Cardiac fibroblast (primary cell): ENCODE measurements at places on chromosomes 1 and 21.

GRCh38 chr1:180674603-180675530, 43.0 kb downstream of the XPR1 start:
- peak; percentile 26 for DNase-seq

- no peak for DNase-seq
Observed at GRCh38 chr1:93360111-93360510, 14.4 kb downstream of the DR1 start.

GRCh38 chr1:199774433-199775089, 252.9 kb upstream of the NR5A2 start:
- no peak for DNase-seq

DNA sequence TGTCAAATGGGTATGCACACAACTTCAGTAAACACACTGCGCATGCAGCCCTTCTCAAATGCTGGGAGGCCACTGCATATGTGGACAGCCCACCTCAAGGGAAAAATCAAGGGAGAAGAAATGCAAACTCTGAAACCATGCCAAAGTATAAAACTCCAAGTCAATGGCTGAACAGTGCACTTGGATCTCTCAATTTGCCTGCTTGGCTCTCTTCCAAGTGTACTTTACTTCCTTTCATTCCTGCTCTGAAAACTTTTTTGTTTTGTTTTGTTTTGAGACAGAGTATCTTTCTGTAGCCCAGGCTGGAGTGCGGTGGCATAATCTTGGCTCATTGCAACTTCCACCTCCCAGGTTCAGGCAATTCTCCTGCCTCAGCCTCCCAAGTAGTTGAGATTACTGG, 18.8 kb upstream of the COP1 start:
- DNase-seq = no peak

DNA sequence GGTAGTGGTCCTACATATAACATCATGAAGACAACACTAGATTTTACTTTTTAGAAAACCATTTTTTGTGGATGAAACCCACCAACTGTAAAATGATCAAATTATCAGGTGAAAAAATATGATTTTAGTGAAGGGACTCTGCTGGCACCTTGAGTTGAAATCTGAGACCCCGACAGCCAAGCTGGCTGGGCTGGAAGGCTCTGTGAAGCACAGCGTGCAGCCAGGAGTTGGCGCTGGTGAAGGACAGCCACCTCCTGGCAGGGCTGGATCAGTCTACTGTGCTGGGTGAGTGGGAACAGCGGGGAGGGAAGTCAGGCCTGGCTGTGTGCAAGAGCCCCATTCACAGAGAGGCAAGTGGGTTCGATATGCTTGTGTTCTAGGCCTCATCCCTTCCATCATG, 47.9 kb downstream of the DDAH1 start:
- no peak for DNase-seq

GRCh38 chr1:1955621-1956094, 36.6 kb upstream of the TMEM52 start:
- DNase-seq = no peak

- DNase-seq = peak; percentile 86
Observed at GRCh38 chr1:25727635-25728286, 72.2 kb upstream of the SELENON start.

DNA sequence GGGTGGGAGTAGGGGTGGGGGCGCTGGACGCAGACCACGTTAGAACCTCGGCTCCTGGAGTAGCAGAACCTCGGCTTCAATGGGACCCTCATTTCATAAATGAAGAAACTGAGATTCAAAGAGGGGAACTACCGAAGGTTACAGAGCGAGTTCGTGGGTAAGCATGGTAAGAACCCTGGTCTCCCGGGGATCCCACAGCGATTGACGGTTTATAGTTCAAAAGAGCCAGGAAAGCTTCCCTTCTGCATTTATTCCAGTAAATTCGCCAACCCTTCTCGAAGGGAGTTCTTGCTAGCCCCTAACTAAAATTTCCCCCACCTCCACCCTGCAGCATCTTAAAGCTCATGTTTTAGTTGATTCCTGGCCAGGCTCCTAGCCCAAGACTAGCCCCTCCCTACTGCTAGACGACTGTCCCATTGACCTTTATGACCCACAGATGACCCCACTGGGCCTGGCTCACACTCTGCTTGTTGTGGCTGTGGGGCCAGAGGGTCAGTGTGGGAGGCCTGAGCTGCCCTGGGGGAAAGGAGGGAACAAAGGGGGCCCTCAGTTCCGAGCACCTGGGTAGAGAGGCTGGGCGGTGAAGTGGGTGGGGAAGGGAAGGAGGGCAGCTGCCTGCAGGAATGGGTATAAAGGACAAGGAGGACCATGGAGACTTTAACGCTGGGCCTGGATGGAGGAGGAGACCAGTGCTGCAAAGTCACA, 558 bp upstream of the KIF21B start:
- DNase-seq = no peak

DNA sequence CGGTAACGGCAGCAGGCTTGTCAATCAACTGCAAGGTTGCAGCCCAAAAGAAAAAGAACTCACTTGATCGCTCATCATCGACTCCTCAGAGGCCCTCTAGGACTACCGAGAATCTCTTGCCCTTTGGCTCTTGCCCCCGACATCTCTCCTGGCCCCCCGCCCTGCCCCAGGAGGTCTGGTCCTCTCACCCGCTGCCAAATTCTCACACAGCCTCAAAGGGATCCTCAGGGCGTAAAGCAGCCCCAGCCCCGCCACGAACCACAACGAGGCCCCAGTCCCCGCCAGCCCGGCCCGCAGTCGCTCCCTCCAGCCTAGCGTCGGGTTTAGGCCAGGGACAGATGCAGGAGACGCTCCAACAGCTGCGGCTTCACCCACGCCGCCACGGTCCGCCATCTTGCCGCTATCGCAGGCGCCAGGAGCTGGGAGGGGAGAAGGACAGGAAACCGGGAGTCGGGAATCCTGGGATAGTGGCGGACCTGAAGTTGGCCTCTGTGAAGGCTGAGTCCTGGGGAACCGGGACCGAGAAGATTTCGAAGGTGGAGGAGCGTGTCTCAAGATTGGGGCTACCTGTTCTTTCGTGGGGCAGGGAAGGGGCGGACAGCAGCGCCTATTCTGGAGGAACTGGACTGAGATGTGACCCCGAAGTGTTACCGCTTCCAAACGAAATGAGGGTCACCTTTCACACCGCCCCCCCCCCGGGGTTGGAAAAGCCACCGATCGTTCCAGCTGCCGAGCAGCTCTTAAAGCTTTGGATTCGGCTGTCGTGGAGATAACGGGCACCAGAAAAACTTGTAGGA, at the start of gene ST7L:
Gene ST7L, minus strand, starts transcription at position 421 of the 797 bp plus-strand sequence. Its CDS starts 28 bp downstream, at position 393.
- DNase-seq = peak; percentile 85
